ENCODE measurements at places on chromosomes 1 and 21. TPM values are rescaled to one million over a fixed set of nuclear protein-coding genes. Genes with fewer than 3 reads are reported as not detected.

- H3K27ac ChIP-seq, result no peak overlapping the region
- no peaks in the 10 kb centered on the region for H3K4me1 ChIP-seq
- no peak overlapping the region for H3K4me3 ChIP-seq
- no peaks in the 10 kb centered on the region for H3K36me3 ChIP-seq
- DNase-seq, result no peak
Observed at GRCh38 chr21:22650226-22650625, 1652.0 kb downstream of the NCAM2 start.

DNA sequence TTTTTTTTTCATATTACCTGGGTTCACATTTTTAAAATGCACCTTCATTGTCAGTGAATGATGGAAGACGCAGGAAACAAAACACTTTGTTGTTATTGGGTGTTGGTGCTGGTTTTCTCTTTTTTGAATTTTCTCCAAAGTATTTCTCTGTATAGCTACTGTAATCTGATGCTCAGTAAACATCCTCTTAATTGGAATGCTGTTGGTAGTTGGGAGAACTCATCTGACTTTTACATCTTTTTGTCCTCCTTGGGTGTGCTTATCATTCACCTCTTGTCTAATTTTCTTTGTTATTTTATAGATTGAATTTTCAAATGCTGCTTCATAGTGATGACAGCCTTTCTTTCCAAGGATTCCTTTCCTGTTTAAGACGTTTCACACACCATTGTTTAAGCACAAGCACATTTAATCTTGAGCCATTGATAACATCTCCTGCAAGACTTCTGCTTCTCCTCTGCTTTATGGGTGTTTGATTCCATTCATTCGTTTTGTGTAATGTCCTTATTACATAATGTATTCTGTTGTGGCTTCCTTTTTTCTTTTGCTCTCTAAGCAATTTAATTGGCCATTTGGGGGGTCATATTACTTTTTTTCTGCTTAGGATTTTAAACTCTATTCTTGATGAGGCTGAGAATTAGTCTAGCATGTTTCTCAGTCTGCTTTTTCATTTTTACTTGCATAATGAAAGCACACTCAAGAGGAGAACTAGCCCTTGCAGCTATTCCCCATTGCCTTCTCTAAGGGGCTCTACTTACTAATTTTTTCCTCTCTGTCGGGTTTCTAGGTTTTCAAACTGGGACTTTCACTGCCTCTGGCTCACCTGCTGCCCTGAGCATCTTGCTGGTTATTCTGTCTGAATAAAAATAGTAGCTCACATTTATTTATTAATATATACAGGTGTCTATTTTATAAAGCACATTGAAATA lies 42.0 kb upstream of the CD34 start:
- H3K4me3 ChIP-seq, result no peak overlapping the region
- H3K27ac ChIP-seq, result no peak overlapping the region
- no peaks in the 10 kb centered on the region for H3K36me3 ChIP-seq
- no peaks in the 10 kb centered on the region for H3K4me1 ChIP-seq
- no peak for DNase-seq
- peaks cover 12% of the 10 kb centered on the region for H3K27me3 ChIP-seq

- no peaks in the 10 kb centered on the region for H3K36me3 ChIP-seq
- no peaks in the 10 kb centered on the region for H3K4me1 ChIP-seq
- DNase-seq, result no peak
Observed at GRCh38 chr1:181173761-181174447, 85.4 kb downstream of the IER5 start.

- no peak overlapping the region for H3K27ac ChIP-seq
- no peaks in the 10 kb centered on the region for H3K27me3 ChIP-seq
- H3K4me1 ChIP-seq, result peaks cover 15% of the 10 kb centered on the region
- no peak overlapping the region for H3K4me3 ChIP-seq
Observed at GRCh38 chr1:161357073-161357472, 10.6 kb downstream of the CFAP126 start.

GRCh38 chr1:205508227-205508714 lies 3.8 kb downstream of the CDK18 start:
- no peak overlapping the region for H3K4me3 ChIP-seq
- H3K36me3 ChIP-seq, result no peaks in the 10 kb centered on the region
- DNase-seq, result no peak
- peaks cover 17% of the 10 kb centered on the region for H3K4me1 ChIP-seq
- no peak overlapping the region for H3K27ac ChIP-seq
- no peaks in the 10 kb centered on the region for H3K27me3 ChIP-seq

DNA sequence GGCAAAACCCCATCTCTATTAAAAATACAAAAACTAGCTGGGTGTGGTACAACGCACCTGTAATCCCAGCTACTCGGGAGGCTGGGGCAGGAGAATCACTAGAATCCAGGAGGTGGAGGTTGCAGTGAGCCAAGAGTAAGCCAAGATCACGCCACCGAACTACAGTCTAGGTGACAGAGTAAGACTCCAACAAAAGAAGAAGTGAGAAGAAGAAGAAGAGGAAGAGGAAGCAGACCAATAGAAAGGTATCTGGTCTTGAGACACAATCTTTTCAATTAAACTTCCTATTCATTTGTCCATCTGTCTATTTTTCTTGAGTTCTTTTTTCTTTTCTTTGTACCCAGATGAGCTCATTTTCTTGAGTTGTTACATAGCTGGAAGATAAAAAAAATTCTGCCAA lies 55.7 kb upstream of the ACADM start:
- no peaks in the 10 kb centered on the region for H3K27me3 ChIP-seq
- no peak overlapping the region for H3K4me3 ChIP-seq

HSD3B2 gene
- not detected for total RNA-seq

EXO1 gene
- total RNA-seq, result 66.8 TPM

SHISA4 gene
- not detected for total RNA-seq
